Neural crest cell (in vitro differentiated cells): ENCODE measurements at places on chromosomes 4 and X. TPM values are rescaled to one million over a fixed set of nuclear protein-coding genes. Genes with fewer than 3 reads are reported as not detected.

GRCh38 chrX:137118136-137118535 lies 84.3 kb upstream of the GPR101 start:
- no peak for DNase-seq

GRCh38 chrX:139823806-139824205 lies 109.0 kb downstream of the ATP11C start:
- no peak for DNase-seq

- peak; percentile 22 for DNase-seq
These were observed 175.9 kb downstream of the SLC39A8 start for GRCh38 chr4:102169345-102169744.

- DNase-seq: no peak
These were observed 379.4 kb downstream of the ZNF674 start for GRCh38 chrX:46165866-46166265.

GRCh38 chr4:105357258-105357980 lies 116.4 kb downstream of the PPA2 start:
- DNase-seq: no peak

GRCh38 chr4:71713611-71714203 lies 70.2 kb downstream of the GC start:
- DNase-seq: no peak

DNA sequence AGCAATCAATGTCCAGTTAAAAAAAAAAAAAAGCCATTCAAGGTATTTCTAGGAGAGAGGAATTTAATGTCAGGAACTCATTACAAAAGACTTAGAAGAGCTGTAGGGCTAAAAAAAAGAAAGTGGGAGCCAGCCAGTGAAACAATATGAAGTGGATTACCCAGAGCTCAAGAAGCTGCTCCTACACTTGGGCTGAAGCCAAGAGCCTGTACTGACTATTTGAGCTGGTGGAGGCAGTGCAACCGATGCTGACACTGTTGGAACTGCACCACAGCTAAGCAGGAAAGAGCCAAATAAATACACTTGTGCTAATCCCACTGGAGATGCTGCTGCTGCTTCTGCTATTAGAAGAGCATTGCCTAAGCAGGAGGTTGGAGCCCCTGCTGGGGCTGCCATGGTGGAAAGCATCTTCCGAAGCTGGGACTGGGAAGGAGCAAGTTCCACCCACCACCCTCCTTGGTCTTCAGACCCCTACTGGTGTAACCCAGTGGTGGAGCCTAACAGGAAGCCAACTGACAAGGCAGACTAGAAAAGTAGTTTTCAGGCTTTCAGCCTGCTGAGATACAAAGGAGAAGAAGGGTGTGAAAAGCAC lies 65.4 kb downstream of the CXXC4 start:
- DNase-seq: no peak

DNA sequence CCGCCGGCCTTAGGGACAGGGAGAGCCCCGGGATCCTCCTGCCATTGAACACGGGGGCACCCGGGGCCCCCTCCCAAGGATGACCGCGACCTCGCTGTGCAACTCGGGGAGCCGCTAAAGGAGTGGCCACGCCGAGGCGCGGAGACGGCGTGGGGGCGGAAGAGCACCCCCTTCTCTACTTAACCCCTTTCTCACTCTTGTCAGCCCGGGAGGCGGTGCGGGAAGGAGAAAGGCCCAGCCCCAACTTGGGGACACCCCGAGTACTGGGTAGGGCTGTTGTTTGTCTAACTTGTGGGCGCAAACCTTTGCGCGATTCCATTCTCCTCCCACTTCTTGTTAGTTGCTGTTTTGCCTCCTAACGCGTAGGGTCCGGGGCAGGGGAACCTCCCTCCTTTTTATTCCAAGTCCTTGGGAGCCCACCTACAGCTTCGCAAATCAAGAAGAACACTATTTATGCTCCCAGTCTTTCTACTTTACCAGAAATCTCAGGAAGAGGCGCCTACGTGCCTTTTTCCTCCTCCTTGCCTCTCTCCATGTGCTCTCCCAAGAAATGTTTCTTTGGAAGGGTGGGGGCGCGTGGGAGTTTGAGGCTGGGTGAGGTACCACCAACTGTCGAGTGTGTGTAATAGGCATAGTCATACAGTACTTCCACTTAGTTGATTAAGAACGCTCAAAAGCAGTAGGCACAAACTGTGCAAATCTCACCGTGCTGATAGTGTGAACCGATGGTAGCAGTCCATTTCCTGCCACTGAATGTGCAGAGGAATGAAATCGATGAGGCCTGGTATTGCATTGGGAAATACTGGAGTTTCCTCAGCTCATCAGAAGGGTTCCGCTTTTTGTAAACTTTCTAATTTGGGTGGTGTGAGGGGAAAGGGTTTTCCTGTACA lies 813 bp downstream of the DIAPH2 start:
- peak; percentile 8 for DNase-seq

- DNase-seq: no peak
These were observed 405.9 kb upstream of the MAD2L1 start for GRCh38 chr4:120472447-120473131.

- DNase-seq: no peak
These were observed 188.0 kb downstream of the STIM2 start for GRCh38 chr4:27048429-27049238.

GRCh38 chrX:39459952-39460351 lies 637.8 kb downstream of the BCOR start:
- DNase-seq: no peak

DNA sequence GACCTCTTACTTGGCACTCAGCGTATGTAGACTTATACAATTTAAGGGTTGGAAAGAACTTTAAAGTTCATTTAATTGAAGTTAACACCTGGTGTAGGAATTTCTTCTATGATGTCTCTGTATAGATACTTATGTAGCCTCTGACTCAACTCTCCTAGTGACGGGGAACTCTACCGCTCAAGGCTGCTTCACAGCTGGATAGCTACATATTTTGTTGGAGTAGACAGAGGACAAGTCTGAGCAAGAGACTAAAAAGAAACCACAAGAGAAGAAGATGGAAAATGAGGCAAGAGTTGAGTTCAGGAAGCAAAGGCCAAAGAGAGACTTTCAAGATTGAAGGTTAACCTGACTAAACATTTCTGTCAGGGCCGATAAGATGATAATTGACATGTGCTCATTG lies 52.6 kb downstream of the GPR50 start:
- no peak for DNase-seq

DNA sequence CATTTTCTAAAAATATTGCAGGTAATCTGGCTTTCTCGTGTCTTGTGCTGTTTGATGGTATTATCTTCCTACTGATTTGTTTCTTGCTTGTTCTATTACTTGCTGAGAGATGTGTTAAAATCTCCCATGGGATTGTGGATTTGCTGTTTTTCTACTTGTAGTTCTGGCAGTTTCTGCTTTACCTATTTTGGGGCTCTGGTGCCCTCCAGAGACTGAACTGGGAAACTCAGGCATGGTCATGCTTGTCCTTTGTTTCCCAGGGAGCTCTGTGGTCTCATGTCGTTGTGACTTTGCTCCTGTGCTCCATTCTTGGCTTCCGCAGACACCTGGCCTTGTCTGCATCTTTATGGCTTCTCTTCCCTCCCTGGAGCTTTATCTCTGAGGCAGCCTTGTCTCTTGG lies 39.5 kb downstream of the NSD2 start:
- DNase-seq: peak; percentile 51

DNA sequence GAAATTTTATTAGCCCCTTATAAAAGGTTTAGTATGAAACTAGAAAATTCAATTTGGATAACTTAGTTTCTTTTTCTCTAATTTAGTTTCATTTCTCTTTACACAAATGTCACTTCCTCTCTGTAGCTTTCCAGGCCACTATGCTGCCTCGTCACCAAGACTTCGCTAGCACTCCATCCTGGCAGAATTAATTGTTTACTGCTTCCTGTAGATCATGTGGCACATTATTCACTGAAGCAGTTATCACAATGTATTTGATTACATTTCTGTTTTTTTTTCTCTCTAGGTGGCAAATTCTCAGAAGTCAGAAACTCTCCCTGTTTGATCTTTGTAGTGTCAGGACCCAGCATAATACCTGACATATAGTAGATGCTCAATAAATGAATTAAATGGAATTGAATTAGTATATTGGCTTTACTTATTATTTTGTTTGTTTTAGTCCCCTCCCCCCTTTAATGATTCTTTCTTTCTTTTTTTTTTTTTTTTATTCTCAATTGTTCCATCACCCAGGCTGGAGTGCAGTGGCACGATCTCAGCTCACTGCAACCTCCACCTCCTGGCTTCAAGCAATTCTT lies 9.3 kb upstream of the SAT1 start:
- no peak for DNase-seq

DNA sequence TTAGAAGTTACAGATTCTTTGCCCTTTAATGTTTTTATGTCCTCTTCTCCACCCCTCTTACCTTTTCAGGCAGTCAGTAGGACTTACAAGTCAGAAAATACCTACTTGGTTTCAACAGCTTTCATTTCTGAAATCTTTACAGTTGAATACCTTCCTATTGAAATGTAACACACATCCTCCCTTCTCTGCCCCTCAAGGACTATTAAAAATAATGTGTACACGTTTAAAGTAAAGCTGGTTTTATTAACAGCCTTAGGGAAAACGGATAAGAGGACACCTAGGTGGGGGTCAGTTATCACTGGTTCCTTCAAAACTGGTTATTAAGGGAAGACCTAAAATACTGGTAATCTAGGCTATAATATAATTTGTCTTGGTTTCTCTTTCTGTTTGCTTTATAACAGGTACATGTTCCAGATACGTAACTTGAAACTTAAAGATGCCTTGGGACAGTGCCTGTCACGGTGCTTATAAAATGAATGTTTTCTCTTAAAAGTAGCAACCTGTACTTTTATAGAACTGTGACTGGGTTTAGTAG lies 1.8 kb downstream of the CCSER1 start:
- no peak for DNase-seq

DNA sequence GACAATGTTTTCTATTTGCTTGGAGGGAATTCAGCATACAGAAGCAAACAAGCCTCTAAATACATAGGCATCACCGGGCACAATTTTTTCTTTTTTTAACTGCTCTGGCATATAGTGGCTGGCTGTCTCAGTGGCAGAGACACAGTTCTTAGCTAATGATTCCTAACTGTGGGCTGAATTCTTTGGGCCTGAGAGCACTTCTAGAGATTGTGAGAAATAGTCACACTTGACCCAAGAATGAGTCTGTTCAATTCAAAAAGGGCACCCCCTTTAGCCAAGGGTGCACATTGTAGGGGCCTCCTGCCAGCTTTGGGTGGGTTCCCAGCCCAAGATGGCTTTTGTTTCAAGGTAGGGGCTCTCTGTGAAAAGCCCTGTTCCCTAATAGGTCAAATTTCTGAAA lies 345.7 kb downstream of the ARHGAP10 start:
- no peak for DNase-seq

DNA sequence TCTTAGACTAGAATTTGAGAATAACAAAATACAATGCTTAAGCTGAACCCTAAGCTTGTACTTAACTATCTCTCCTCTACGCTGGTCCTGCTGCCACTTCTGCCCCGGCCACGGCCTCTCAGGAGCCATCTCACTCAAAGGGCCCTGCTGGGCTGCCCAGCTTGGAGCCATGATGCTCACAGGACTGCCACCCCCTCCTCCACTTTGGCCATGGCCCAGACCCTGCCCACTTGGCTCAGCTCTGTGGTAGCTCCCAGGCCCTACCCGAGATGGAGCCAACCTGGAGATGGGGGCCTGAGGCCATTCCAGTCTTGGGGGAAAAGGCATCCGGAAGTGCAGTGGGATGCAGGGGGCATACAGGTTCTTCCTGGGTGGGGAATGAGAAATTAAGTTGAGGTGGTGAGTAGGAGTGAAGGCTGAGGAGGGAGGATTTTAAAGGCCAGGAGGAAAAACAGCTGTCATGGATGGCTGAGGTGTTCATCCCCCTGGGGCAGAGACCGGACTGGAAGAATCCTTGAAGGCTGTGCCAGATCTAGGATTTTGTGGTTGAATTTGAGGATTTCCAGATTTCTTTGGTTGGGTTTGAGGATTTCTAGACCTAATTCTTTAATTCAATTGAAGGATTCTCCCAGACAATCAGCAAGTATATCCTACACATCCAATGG lies 824 bp downstream of the SASH3 start:
- DNase-seq: no peak

GRCh38 chr4:2591189-2591588 lies 54.7 kb downstream of the FAM193A start:
- DNase-seq: no peak

GRCh38 chr4:106993827-106994226 lies 42.3 kb downstream of the DKK2 start:
- DNase-seq: no peak

DNA sequence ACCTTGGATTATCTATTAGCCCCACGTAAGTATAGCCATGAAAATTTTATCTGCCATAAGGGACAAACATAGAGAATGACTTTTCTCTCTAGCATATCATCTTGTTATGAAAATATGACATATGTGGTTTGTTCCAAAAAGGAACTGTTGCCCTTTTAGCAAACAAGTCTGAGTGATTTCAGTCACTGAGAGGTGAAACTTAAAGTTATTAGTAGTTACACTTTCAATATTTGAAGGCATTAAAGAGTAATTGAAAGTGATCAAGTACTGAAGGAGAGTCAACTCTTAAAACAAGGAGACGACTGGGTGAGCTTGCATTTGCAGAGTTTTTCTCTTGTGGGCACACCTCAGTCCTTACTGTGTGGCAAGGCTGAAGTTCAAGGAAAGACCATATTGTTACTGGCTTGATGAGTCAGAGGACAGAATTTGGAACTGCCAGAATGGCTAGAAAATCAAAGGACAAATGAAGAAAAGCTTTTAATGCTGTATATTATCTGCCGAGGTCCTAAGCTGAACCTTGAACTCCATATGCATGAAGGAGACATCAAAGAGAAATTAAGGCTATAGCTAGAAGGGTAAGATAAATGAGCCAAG lies 205.1 kb upstream of the EMCN start:
- no peak for DNase-seq

DNA sequence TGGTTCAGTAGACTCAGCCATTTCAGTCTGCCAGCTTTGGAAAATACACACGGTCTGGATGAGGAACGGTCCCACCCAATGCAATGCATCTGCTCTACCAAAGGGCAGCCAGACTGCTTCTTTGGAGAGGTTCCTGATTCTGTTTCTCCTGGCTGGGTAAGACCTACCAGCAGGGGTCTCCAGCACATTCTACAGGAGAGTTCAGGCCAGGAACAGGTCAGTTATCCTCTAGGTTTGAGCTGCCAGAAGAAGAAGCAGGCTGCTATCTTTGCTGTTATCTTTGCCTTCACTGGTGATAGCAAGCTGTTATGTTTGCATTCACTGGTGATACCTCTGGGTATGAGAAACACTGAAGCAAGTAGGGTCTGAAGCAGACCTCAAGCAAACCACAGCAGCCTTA lies 45.5 kb upstream of the PBDC1 start:
- no peak for DNase-seq

- DNase-seq: no peak
These were observed 171.8 kb upstream of the FGF16 start for GRCh38 chrX:77275392-77275791.

- DNase-seq: no peak
These were observed 51.7 kb downstream of the HTRA3 start for GRCh38 chr4:8321220-8321619.

The HSPA4L gene
- total RNA-seq: 7.7 and 8.2 TPM in 2 replicates

The PHOX2B gene
- total RNA-seq: 28.4 and 28.5 TPM in 2 replicates

The THAP6 gene
- 19.9 and 21.9 TPM in 2 replicates for total RNA-seq

The FDCSP gene
- not detected in 2 replicates for total RNA-seq

The CHRNA9 gene
- not detected in 2 replicates for total RNA-seq

The OCIAD2 gene
- 29.7 and 33.4 TPM in 2 replicates for total RNA-seq

The CYTL1 gene
- 13.2 and 13.5 TPM in 2 replicates for total RNA-seq

The TASL gene
- not detected in 2 replicates for total RNA-seq

The MFAP3L gene
- 1.7 and 2.8 TPM in 2 replicates for total RNA-seq

The TET2 gene
- total RNA-seq: 23.3 and 25.3 TPM in 2 replicates
